ENCODE measurements at places on chromosomes 2 and 18. TPM values are rescaled to one million over a fixed set of nuclear protein-coding genes. Genes with fewer than 3 reads are reported as not detected.

KCNJ3 gene
- 3.0 TPM for total RNA-seq

WBP1 gene
- 66.5 TPM for total RNA-seq

CENPA gene
- 1.7 TPM for total RNA-seq

ANKRD30B gene
- not detected for total RNA-seq

LTBP1 gene
- total RNA-seq, result 60.9 TPM

DQX1 gene
- 1.2 TPM for total RNA-seq

DNA sequence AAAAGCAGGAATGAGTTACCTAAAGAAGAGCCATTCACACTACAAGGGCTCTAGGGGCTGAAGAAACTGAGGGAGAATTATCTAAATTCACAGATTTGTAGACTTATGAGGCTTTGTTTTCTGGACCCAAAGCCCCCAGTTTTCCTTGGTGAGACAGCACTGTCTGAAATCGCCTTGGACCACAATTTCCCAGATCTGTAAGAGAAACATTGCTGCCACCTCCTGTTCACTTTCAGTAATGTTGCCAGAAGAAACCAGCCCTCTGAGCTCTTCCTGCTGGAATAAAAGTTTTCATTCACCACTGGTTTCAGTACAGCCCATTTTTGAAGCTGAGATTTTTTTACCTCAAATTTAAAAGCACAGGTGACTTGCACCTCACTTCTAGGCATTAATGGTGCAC is 169.2 kb downstream of the CDH20 start:
- DNase-seq, result peak; percentile 79

DNA sequence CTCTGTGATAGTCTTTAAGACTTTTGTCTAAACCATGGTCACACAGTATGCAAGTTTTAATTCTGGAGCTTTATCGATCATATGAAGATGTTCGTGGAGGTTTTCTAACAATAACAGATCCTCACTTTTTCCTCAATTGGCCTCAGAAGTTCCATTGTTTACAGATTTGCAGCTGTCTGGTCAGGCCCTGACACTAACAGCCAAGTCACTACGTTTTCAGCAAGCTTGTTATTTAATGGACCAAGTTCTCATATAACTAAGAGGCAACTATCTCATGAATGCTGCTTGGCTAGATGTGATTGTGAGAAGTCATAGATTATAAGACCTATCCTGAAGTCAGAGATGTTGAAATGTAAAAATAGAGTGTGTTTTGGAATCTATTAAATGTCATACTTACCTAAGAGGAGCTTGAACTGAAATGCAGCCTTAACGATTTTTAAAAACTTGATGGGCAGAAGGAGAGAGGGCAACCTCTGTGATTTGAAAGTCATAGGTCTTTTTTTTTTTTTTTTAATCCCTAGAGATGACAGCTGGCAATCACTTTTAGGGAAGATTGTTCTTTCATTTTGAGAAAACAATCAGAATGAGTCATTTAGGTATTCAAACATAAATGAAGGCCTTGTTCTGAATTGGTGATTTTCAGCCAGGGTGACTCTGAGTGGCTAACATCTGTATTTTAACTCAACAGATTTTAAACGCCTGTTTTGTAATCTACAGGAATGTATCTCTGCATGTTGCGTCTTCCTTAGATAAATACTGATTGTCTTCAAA is 48.4 kb upstream of the NEMP2 start:
- DNase-seq, result no peak

DNA sequence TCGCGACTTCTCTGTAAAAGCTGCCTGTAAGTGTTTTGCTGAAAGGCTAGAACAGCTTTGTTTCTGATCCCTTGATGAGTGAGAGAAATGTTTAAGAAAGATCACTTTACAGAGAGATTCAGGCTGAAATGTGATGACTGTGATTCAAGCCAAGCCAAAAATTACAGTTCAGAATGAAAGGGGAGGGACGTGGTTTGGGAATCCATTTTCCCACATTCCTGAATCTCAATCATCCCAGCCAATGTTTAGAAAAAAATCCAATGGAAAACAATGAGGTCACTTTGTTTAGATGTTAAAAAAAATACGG is 416.7 kb downstream of the ARHGAP15 start:
- no peak for DNase-seq

DNA sequence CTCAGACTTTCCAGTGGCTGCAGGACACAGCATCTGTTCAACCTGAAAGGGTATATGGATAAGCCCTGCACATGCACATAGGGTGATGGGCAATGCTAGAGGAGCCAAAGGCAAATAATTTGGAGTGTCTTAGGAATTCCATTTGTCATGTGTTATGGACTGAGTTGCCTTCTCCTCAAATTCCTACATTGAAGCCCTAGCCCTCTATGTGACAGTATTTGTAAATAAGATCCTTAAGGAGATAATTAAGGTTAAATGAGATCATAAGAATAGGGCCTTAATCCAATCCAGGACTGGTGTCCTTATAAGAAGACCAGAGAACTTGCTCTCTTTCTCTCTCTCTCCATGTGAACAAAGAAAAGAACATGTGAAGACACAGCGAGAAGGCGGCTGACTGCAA is 42.9 kb upstream of the CREG2 start:
- no peak for DNase-seq

DNA sequence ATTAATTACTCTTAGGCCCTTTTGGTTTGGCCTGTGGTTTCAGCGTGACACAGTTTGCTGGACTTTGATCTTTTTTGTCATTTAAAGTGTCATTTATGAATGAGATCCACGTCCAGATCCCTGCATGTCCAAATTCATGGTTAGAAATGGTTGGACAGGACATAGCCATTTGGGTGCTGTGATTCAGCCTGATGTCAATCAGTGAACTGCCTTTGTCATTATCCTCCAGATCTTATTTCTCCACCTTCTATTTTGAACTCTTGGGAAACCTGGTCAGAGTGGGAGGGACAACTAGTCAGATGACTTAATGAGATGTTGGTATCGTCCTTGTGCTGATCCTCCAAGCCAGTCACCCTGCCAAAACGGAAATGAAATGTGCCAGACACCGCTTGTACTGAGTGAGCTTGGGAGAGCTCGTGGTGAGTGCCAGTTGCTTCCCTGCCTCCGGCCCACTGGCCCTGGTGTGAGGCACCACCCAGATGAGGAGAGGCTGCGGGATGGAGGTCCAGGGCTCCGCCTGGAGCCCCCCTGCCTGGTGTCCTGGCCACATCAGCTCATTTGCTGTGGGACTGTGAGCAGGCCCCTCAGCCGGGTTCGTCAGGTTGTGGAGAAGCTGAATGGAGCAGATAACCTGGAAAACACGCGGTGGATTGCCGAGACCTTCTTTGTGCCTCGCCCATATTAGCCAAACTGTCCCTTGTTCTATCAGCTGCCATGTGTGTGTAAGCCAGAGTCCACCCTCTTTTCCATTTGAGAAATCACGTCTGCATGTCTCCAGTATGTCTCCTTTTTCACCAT is 70.1 kb downstream of the DGKD start:
- DNase-seq, result no peak

GRCh38 chr2:109180786-109181185 is 51.8 kb downstream of the SH3RF3 start:
- no peak for DNase-seq

DNA sequence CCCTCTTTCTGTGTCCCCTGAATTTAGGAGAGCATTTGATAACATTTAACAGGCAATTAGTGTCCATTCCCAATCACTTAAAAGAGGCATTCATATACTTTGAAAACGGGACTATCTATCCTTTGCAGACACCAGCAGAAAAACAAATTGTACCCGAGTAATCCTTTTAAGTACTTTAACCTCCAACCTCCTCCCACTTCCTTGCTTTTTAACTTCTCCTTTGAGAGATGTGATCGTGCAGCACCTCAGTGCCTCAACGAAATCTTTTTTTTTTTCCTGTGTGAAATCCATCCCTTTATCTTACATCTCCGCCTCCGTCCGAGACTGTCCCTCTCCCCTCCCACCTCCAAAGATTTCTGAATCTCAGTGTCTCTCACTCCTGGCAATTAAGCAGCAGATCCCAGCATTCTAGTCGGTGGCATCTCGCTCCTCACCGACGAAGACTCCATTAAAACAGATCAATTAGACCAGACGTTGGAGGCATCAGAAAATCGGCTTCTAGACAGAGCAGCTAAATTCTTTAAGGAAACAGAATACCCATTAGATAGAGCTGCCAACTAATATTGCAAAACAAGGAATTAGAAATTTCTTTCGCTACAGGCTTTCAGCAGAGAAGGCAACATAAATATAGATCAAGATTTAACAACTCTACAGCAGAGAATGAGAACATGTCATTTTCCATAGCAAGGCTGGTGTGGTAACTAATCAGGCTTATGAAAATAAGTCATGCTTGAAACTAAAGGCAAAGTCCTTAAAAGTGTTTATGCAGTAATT is 1.9 kb upstream of the TMEFF2 start:
- no peak for DNase-seq

GRCh38 chr2:217127744-217128143 is 267.9 kb upstream of the TNP1 start:
- DNase-seq, result no peak

- DNase-seq, result no peak
Observed at GRCh38 chr18:42177390-42177789, 222.4 kb downstream of the PIK3C3 start.

- DNase-seq, result no peak
Observed at GRCh38 chr2:201699416-201699815, 972 bp upstream of the MPP4 start.

GRCh38 chr2:160318218-160318617 is 118.1 kb upstream of the ITGB6 start:
- no peak for DNase-seq

DNA sequence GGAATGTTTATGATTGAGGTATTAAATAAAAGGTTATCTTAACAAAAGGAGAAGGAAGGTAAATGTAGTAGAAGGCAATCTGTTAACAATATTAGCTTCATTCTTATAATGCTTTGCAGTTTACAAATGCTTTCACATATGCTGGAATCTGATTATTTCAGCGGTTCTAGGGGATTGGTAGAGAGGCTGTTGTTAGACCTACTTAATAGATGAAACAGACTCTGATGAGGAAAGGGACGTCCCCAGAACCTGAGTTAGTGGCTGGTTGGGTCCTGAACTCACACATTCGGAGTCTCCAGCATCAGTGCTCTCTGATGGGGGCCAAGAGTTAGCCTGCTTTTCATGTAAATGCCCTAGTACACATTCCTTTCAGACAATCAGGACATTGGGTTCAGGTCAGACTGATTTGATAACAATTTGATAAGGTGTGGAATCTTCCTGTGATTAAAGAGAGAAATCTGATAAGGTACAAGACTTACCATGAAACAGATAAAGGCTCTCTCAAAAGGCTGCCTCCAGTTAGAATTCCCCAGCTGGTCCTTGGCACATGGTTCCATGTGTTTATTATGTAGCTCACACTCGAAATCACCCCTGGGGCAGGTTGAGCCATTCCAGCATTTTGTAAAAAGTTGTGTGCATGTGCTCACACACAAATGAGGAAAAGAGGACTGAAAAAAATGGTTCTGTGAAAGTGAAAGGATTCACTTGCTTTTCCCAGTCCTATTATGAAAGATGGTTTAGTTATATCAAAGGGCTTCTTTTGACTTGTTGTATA is 103.1 kb downstream of the GPD2 start:
- DNase-seq, result no peak

GRCh38 chr2:100903534-100904258 is 83.8 kb downstream of the NPAS2 start:
- DNase-seq, result peak; percentile 50

Data from hepatocyte (in vitro differentiated cells).